ENCODE measurements at places on chromosomes 7 and 10.
A peak's percentile ranks its signal among the peaks of the same experiment; 100 is the strongest.

DNA sequence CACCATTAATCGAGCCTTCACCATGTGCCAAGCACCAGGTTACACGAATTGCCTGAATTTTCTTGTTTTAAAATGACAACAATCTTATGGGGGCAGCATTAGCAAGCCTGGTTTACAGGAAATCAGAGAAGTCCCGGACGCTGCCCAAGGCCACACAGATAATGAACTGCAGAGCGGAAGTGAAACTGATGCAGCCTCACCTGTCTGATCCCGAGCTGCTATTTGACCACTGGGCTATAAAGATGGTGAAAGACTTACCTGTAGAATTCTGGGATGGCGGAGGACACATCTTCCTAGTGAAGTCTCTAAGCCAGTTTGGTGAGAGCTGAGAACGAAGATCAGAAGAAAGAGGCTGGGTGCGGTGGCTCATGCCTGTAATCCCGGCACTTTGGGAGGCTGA is 21.7 kb upstream of the GALNTL5 start:
- no peak for DNase-seq

- no peak for DNase-seq
Measured at GRCh38 chr7:4755045-4755444, 20.4 kb upstream of the AP5Z1 start.

DNA sequence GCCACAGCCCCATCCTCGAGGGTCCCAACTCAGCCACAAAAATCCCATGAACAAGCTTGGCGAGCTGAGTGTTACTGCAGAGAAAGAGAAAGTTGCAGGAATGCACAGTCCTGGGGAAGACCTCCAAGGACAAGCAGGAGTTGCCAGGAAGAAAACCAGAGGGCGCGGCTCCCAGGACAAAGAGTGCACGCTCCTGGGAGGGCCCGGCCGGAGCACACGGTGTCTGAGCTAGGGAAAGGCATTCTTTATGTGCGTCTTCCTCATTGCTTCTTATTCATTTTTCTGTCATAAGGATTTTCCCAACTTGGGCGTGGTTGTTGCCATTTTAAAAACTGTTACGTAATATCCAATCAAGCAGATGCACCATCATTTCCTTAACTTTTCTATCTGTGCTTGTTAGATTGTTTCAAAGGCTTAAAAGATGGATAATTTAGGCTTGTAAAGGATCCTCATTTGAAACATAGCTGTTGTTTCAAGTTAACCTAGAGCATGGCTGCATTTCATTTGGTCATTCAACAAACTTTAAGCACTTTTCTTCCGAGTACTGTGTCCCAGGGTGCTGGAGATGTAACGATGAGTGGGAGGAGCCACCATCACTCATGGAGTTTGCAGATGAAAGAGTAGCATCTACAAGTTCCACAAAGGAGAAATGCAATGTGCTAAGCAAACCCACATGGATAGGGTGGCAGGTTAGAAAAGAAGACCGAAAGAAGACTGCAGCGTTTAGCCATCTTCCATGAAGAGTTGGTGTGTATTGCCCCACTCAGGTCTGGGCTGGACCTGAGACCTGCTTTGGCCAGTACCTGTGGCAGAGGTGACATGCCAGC is 5.6 kb upstream of the CNPY1 start:
- DNase-seq: no peak

DNA sequence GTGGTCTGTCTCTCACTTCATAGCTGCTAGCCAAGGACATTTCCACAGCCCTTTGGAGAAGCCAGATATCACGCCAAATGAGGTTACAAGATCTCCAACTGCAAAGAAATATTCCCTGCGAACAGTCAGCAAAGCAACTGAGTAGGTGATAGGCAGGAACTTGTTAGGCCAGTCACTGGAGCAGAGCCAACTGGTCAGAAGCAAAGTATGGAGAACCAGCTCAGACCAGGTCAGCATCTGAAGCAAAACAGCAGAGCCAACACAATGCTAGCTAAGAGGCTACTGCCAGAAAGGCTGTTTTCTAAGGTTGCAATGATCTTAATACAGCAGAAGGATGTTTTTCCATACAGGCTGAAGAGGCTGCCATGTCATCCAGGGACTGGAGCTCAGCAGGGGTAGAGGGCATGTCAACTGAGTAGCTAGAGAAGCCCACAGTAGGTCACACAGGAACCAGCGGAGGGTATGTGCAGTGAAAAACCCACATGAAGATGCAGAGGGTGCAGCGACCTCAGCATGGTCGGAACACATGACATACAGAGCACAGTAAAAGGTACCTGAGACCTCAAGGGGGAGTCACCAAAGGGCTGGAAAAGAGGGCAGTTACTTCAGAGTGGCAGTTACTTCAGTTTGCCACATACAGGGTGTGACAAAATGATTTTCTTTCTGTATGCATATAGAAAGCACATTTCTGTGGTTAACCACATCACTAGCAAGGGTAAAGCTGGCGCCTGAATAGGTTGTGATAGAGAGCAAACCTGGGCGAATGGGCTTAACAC is 8.9 kb downstream of the SEC31B start:
- peak; percentile 3 for DNase-seq

DNA sequence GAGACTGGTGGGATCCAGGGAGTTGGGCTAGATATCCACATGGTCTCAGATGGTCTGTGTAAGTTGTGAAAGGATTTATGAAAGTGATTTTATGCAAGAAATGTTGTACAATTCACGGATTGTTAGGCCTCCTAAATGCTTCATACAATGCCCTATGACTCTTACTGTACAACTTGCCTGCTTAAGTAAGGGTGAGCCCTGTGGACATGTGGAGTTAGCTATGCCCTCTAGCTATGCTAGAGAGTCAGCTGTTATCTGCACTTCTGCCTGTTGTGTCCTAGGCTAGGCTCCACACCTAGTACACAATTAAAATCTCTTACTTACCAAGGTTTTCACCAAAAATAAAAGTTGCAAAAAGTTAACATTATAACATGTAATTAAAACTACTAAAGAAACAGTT is 1.7 kb upstream of the CFAP43 start:
- no peak for DNase-seq

- no peak for DNase-seq
Measured at GRCh38 chr10:74233281-74233680, 82.3 kb downstream of the ADK start.

- DNase-seq: peak; percentile 39
Measured at GRCh38 chr10:94293354-94293753, 69.4 kb downstream of the NOC3L start.

- DNase-seq: no peak
Measured at GRCh38 chr10:3959370-3960325, 174.6 kb upstream of the KLF6 start.

- DNase-seq: no peak
Measured at GRCh38 chr7:1104516-1105179, 16.7 kb downstream of the GPER1 start.

DNA sequence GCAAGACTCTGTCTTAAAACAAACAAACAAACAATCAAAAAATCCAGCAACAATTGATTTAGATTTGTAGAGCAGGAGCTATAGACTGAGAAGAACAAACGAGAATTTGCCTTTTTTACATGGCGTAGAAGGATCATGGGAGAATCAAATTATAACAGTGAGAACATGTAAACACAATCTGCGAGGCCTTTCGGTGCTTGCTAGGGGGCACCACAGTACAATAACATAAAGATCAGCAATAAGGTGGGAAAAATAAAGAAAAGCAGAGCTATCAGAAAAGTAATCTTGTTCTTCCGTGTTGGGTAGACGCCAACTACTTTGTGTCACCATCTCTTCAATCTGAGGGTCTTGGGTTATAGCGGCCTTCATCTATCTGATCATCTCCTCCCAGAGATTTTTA is 82.2 kb downstream of the NOD1 start:
- DNase-seq: no peak

- no peak for DNase-seq
Measured at GRCh38 chr7:42753811-42754363, 158.0 kb downstream of the C7orf25 start.

DNA sequence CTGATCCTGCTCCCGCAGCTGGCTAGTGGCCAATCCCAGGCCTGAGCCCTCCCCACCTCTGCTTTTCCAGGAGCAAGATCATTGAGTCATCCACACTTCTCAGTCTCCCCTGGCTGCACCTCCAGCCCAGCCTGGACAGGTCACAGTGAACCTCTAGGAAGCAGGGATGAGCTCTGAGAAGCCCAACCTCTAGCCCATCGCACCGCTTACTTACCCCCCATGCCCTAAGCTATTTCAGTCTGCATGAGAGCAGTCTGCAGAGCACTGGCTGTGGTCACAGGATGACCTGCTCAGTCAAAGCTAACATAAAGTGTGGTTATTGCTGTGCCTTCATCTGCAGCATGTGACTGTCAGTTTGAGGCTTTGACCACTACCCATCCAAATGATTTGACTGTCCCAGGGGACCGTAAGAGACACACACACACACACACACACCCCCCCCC is 129.2 kb downstream of the SORBS1 start:
- DNase-seq: no peak

DNA sequence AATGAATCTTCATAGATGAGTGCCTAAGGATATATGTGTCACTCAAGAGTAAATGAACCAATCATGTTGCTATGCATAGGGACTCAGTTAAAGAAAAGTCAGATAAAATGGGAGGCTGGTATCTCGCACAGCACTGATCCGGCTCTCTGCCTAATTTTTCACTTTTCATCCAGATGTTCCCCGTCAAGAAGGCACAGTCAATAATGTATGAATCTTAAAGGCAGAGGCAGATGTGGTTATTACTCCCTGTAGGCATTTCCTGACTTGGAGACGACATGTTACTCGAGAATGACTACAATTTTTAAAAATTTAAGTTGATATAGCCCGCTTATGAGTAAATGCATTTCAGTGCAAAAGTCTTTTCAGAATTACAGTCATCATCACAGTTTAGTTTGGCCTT is 113.6 kb downstream of the TBXAS1 start:
- no peak for DNase-seq

DNA sequence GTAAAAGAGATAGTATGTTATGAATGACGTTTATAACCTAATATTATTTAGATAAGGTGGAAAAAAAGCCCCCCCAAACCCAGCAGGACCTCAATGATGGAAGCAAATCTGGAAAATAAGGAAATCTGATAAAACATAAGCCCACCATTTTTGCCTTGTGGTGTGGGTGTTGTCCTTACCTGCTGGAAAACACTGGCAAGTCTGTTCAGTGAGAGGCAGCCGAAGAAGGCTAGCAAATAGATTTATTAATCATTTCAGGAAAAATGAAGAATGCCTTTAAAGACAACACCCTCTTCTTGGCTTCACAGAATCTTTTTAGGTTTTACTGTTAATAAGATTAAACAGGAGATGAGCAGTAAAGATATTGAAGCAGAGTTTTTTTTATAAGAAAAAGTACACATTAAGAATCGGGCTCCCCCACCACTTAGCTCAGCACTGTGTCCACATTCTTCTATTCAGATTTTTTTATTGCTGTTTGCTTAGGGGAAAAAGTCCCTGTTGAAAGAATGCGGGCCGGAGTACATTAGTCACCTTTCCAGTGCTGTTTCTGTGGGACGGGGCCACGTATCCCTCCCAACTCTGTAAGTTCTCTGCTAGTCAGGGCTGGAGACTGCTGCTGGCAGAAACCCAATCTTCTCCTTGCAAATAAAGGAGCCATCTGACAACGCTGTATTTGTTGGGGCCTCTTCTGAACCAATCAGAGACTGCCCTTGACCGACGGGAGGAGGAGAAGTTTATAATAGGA is 104.1 kb downstream of the EVX1 start:
- peak; percentile 49 for DNase-seq

DNA sequence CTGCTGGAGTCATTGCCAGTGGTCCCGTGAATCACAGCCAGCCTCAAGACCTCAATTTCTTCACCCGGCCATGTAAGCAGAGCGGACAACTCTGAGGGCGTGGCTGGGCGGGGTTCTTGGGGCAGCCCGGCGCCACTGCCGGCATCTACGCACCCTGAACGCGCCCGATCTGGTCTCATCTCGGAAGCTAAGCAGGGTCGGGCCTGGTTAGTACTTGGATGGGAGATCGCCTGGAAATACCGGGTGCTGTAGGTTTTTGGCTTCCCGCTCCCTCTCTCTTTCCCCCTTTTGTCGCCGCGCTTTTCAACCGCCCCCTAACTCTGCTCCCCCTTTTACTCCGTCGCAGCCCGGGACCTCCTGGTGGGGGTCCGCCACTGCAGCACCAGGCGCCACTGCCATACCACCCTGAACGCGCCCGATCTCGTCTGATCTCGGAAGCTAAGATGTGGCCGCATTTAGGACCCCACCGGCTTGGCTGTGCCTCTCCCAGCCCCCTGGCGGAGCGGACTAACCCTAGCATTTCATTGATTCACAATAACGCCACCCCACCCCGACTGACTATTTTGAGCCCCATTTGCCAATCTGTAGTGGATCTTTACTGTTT is 25.3 kb downstream of the GARIN1A start:
- peak; percentile 18 for DNase-seq

DNA sequence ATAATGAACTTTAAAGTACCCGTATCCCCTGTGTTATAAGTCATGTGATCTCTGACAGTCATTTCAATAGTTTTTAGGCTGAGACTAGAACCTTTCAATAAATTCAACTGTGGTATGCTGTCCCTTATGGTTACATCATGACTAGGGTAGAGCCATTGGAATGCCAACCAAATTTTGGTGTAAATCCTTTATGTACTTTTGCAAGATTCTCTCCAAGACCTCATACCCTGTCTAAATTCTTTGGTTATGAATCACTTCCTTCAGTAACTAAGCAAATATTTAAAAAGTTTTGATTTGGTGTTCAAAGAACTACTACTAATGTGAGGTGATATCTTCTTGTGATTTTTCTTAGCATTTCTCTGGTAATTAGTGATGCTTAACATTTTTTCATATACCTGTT is 20.8 kb upstream of the OR6B1 start:
- no peak for DNase-seq

GRCh38 chr10:73744664-73744975 is 448 bp downstream of the SEC24C start:
- DNase-seq: no peak

- no peak for DNase-seq
Measured at GRCh38 chr10:110534571-110534970, 32.9 kb upstream of the SMC3 start.

GRCh38 chr7:44740055-44740454 is 8.6 kb upstream of the ZMIZ2 start:
- DNase-seq: no peak

- DNase-seq: no peak
Measured at GRCh38 chr7:107560898-107561516, 2.7 kb downstream of the COG5 start.

GRCh38 chr7:105742787-105743186 is 133.6 kb downstream of the ATXN7L1 start:
- DNase-seq: no peak

GRCh38 chr10:131872827-131873375 is 27.9 kb upstream of the PPP2R2D start:
- DNase-seq: no peak

- DNase-seq: peak; percentile 40
Measured at GRCh38 chr7:105141068-105141467, 127.1 kb downstream of the KMT2E start.

DNA sequence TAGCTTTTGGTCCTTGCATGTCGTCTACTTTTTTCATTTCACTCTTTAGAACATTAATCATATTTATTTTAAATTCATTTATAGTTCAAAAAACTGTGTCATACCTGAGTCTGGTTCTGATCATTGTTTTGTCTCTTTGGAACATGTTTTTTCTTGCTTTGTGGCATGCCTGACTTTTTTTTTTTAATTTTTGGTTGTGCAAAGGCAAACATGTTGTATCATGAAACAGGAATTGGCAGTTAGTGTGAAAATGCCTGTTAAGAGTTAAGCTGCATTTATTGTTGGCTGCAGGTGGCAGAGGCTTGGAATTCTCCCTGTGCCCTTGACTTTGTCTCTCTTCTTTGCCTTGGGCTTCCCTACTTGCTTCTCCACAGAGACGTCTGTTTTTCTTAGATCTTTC is 525.0 kb upstream of the ADARB2 start:
- DNase-seq: no peak

Data from right lung (tissue), 10 donors.